ENCODE measurements at places on chromosomes 3 and 15. TPM values are rescaled to one million over a fixed set of nuclear protein-coding genes. Genes with fewer than 3 reads are reported as not detected.

The GPR149 gene
- total RNA-seq: 0.26 TPM

The GOLGA6L22 gene
- not detected for total RNA-seq

The POLQ gene
- total RNA-seq: 0.91 TPM

The GCSAM gene
- total RNA-seq: 0.91 TPM

The SOX14 gene
- not detected for total RNA-seq

The SCN10A gene
- not detected for total RNA-seq

The HCN4 gene
- total RNA-seq: 0.05 TPM

The SENP2 gene
- total RNA-seq: 30.1 TPM

The INKA1 gene
- 30.4 TPM for total RNA-seq

The PTH1R gene
- 2.1 TPM for total RNA-seq

The SPESP1 gene
- total RNA-seq: 15.5 TPM

The PCBP4 gene
- 46.7 TPM for total RNA-seq

DNA sequence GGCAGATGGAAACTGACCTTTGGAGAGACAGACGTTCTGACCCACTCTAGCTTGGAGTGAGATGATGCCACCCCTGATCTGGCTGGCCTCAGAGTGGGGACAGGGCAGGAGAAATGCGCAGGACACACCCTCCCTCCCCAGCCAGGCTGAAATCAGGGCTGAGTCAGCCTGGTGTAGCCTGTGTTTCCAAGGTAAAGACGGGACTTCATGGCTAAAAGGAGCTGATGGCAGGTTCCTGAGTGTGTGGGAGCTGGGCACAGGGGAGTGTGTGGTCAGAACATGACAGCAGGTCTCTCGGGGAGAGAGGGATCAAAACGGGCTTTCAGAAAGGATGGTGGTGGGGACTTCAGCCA is 14.6 kb upstream of the POLG start:
- DNase-seq: no peak

DNA sequence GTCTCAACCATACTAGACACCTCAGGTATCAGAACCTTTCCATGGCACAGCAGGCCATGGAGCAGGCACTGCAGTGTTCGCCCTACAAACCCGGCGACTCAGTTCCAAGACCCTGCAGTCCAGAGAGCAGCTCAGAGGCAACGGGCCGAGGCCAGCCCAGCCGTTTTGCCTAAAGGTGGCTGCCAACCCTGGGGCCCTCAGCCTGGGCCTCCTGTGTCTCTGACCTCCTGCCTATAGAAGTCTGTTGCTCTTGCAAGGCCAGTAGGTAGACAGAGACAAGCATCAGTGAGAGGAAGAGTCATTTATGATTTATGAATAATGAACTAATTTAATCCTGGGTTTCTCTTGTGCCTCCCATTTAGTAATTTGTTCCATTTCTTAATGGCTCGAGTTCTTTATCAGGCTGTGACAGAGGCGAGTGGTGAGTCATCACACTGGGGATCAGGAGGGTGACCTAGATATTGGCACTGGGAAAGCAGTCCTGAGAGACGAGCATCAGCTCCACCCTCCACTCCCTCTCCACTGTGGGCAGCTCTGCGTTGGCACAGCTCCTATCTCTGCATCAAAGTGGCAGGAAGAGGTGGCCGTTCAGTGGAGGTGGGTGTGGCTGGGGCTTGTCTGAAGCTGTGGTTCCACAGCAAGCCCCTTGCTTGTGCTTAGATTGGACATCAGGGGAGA is 79.8 kb downstream of the ABHD5 start:
- DNase-seq: peak; percentile 94

GRCh38 chr3:83715307-83715706 is 1243.5 kb upstream of the CADM2 start:
- DNase-seq: no peak

DNA sequence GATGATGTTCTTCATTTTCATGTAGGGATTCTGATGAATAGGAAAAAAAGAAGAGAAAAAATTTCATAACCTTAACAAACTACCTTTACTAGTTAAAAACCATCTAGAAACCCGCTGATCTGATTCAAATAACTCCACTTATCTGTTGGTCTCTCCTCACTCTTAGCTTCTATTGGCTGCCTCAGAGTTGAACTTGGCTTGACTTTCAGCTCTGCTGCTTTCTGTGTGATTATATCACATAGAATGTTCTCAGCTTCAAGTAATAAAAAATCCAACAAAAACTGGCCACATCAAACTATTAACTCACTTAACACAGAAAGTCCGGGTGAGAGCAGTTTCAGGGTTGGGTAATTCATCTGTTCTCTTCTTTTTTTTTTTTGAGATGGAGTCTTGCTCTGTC is 126.8 kb upstream of the RASGRP1 start:
- DNase-seq: no peak

DNA sequence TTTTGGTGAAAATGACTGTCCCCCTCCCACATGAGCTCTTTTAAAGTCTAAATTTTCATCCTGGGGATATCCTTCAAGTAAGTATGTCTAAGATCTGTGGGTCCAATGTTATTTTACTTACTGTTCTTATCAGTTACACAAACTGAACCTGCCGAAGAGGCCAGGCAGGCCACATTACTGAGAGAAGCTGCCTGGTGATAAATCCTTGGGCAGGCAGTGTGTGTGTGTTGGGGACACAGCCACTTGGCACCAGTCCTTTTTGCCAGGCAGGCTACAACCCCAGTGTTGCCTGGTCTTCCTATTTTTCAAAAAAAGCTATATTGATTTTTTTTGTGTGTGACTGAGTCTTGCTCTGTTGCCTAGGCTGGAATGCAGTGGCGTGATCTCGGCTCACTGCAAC is 50.6 kb upstream of the RASA2 start:
- DNase-seq: no peak

- no peak for DNase-seq
Measured at GRCh38 chr3:48370333-48370713, 1.7 kb upstream of the FBXW12 start.

DNA sequence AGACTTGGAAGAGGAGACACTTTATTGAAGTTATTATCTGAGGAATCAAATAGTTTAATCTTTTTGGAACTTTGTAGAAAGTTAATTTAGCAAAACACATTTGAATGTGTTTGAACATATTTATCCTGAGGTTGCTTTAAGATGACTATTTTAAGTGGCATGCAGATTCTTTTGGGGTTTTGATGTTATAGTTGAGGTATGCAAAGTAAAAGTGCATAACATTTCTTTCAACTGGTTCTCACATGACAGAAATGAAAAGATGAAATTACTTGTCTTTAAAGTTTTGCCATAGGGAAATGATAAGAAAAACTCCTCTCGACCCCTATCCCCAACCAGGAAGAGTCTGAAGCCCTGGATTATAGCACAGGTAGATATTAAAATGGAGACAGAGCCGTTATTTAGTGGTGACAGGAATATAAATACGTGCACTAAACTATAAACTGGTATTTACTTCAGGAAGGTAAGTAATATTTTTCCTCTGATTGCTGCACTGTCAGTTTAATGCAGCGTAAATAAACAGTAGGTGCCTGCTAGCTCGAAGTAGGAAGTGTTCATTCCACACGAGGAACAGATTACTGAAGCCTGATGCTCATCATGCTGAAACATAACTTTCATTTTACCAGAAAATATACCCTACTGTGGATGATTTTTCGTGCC is 15.1 kb upstream of the SATB1 start:
- no peak for DNase-seq

GRCh38 chr3:28544236-28544635 is 195.6 kb upstream of the AZI2 start:
- DNase-seq: no peak

DNA sequence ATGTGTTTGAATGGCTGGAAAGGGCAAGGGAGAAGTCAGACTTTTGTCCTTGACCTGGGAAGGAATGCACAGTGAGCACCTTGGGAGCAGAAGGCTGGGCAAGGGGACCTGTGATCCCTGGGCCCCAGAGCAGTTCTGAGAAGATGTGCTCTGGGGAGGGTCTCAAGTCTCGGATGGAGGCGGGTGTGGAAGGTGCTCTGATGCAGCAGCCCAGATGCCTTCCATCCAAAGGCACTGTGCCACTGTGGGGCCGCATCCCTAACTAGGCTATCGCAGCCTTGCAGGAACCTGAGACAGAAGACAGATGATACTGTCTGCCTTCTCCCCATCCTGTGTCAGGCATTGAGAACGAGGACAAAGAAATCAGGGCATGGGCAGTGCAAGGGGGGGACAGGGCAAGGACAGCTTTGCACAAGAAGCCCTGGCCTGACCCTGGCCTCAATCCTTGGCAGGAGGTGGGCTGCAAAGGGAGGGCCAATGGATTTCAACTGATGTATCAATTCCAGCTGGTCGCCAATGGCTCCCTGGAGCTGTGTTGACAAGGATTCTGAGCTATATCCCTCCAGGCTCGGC is 14.6 kb upstream of the PRKCD start:
- DNase-seq: no peak

- DNase-seq: no peak
Measured at GRCh38 chr15:51403072-51403878, 61.8 kb downstream of the GLDN start.

DNA sequence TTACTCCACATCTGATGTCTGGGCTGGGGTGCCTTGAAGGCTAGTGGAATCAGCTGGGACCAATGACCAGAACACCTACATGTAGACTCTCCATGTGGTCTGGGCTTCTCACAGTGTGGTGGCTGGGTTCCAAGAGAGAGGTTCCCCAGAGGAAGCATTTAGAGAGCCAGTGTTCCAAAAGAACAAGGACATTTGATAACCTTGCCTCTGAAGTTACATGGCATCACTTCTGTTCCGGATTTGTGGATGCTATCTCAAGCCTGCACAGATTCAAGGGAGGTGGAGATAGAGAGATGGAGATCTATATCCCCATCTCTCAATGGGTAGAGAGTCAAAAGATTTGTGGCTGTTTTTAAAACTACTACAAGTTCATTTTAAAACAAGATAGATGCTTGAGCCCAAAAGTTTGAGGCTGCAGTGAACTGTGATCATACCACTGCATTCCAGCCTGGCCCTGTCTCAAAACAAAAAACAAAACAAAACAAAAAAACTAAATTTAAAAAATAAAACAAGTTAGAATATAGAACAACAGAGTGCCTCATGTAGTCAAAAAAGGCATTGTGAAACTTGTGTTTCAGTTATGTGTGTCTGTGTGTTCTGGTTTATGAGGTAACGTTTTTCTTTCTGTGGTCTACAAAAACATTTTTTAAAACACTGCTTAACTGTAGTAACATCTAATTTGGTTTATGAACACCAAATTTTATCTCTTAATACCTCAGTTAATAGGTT is 44.8 kb downstream of the PDE8A start:
- no peak for DNase-seq

DNA sequence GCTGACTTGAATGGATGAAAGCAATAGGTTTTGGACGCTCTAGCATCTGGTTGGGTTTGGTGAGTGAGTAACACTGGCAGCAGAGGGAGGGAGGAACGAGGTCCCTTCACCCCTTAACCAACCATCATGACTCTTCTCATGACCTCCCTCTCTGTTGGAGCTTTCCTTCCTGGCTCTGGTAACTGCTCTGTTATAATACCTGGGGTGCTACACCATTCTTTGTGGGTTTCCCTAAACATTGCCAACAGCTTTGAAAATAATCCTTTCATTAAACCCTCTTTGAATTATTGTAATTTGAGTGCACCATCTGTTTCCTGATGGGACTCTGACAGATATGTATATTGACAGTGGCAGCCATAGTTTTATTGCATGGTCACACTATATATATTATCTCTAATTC is 146.2 kb upstream of the PTPRG start:
- DNase-seq: no peak

DNA sequence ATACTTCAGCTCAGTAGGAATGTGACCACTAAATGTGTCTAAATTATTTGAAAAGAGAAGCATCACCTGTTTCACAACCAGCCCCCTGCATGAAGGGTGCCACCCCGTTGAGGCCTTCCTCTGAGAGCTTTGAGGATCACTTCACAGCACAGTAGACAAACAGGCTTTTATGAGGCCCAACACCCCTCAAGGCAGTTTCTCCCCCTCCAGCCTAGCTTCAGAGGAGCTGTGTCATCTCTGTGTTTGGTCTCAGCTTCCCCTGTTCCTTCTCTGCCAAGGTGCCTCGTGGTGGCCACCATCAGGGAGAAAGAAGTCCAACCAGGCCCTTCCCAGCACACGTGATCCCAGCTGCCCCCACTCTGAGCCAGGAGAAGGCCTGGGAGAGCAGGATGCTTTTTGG is 21.6 kb upstream of the DUSP7 start:
- DNase-seq: no peak

DNA sequence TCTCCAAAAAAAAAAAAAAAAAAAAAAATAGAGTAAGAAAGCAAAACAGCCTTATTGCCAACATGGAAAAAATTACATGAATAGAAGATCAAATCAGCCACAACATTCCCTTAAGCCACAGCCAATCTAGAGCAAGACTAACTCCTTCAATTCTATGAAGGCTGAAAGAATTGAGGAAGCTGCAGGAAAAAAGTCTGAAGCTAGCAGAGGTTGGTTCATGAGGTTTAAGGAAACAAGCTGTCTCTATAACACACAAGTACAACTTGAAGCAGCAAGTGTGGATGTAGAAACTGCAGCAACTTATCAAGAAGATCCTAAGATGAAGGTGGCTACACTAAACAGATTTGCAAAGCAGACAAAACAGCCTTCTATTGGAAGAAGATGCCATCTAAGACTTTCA is 9.3 kb downstream of the PARL start:
- no peak for DNase-seq

DNA sequence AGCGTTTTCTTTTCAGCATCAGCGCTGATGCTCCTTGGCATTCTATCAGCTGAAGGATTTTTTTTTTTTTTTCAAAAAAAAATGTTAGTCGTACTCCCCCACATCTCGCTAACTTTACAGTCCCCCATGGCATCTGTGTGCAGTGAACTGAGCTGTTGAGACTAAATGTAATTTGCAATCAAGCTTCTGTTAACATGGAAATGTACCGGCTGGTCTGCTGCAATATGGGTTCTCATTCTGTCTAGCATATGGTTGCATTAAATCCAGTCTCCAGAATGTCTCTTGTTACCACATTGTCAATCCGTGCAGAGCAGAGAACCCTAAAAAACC is 32.2 kb upstream of the TPRG1 start:
- DNase-seq: no peak

DNA sequence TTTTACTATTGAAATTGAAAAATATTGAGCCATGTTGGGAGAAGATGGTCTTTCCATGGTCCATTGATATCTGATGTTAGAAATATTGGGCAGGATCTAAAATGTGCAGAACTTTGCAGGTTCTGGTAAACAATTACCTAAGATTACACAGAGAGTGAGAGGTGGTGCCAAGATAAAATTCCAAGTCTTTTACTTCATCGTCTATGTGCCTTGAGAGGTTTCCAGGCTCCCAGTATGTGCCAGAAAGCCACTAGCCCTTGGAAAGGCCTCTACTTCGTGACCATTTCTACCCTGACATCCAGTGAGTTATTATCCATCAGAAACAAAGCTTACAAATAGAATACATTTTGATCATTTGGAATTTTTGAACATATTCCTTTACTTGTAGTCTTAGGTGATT is 27.6 kb downstream of the CD200 start:
- no peak for DNase-seq
